Activated CD8-positive, alpha-beta T cell treated with anti-CD3 and anti-CD28 coated beads for 36 hours (primary cell): ENCODE measurements at places on chromosomes 16 and 17. TPM values are rescaled to one million over a fixed set of nuclear protein-coding genes. Genes with fewer than 3 reads are reported as not detected.

DNA sequence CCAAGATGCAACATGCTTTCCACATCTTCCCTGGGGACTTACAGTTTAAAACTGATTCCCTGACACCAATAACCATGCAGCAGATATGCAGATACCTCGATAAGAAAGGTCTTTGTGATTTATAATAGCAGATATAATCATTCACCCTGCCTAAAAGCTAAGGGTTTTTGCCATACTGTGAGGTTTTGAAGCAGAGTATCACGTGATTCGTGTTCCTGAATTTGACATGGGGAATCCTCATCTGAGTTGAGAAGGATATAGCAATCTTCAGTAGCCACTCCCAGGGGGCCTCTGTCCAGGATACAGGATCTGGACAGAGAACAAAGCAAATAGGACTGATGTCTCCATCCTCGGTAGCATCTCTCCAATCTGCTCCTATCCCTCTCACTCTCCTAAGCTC lies 79.1 kb upstream of the SDK2 start:
- no peak overlapping the region for H3K27ac ChIP-seq
- H3K4me3 ChIP-seq: no peak overlapping the region
- H3K4me1 ChIP-seq: peaks cover 39% of the 10 kb centered on the region
- H3K27me3 ChIP-seq: no peaks in the 10 kb centered on the region

GRCh38 chr17:291587-291986 lies 61.0 kb downstream of the RPH3AL start:
- no peak for DNase-seq
- H3K27ac ChIP-seq: no peak overlapping the region
- H3K27me3 ChIP-seq: no peaks in the 10 kb centered on the region
- H3K4me3 ChIP-seq: no peak overlapping the region
- H3K4me1 ChIP-seq: peaks cover 13% of the 10 kb centered on the region

GRCh38 chr16:28100810-28101532 lies 37.5 kb upstream of the GSG1L start:
- no peaks in the 10 kb centered on the region for H3K4me1 ChIP-seq
- no peak for DNase-seq
- peaks cover 69% of the 10 kb centered on the region for H3K36me3 ChIP-seq
- H3K27ac ChIP-seq: no peak overlapping the region
- H3K4me3 ChIP-seq: no peak overlapping the region
- H3K27me3 ChIP-seq: no peaks in the 10 kb centered on the region

GRCh38 chr16:67845291-67846062 lies 1.3 kb upstream of the NUTF2 start:
- H3K4me3 ChIP-seq: peak overlapping the region; percentile 93
- H3K4me1 ChIP-seq: peaks cover 42% of the 10 kb centered on the region
- peak overlapping the region; percentile 94 for H3K27ac ChIP-seq
- no peaks in the 10 kb centered on the region for H3K27me3 ChIP-seq
- H3K36me3 ChIP-seq: peaks cover 28% of the 10 kb centered on the region

- H3K27ac ChIP-seq: no peak overlapping the region
- H3K36me3 ChIP-seq: no peaks in the 10 kb centered on the region
- H3K4me3 ChIP-seq: no peak overlapping the region
- no peaks in the 10 kb centered on the region for H3K27me3 ChIP-seq
Observed at GRCh38 chr17:81042606-81043005, 7.7 kb downstream of the BAIAP2 start.

Gene DUS1L
- 140 TPM for total RNA-seq

GRCh38 chr16:10828851-10829366 lies 10.3 kb upstream of the TVP23A start:
- H3K36me3 ChIP-seq: no peaks in the 10 kb centered on the region
- H3K27ac ChIP-seq: no peak overlapping the region
- no peaks in the 10 kb centered on the region for H3K27me3 ChIP-seq
- DNase-seq: no peak
- H3K4me1 ChIP-seq: no peaks in the 10 kb centered on the region
- H3K4me3 ChIP-seq: no peak overlapping the region

Gene ZPBP2
- not detected for total RNA-seq

GRCh38 chr17:67316781-67317180 lies 49.6 kb downstream of the PSMD12 start:
- DNase-seq: no peak
- H3K27ac ChIP-seq: no peak overlapping the region

- peaks cover 23% of the 10 kb centered on the region for H3K36me3 ChIP-seq
- no peak overlapping the region for H3K4me3 ChIP-seq
- DNase-seq: no peak
- no peak overlapping the region for H3K27ac ChIP-seq
- peaks cover 16% of the 10 kb centered on the region for H3K4me1 ChIP-seq
Observed at GRCh38 chr16:29858149-29858849, 4.7 kb downstream of the CDIPT start.

DNA sequence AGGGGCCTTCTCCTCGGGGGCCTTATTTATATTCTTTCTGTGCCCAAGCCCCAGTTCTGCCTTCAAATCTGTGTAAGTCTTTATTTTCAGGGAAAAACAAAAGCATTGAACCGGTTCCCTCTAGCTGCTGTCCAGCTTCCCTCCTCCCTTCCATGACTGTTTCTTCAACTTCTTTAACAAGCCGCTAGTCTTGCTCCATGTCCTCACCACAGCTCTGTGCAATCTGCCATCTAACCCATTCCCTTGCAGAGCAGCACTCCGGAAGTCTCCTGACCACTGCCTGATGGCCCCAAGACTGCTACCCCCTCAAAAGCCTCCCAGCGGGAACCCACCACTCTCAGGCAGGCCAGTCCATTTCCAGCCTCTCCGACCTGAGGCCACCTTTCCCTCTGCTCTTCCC lies 16.9 kb downstream of the EMC8 start:
- DNase-seq: no peak
- peaks cover 14% of the 10 kb centered on the region for H3K4me1 ChIP-seq
- H3K36me3 ChIP-seq: peaks cover 40% of the 10 kb centered on the region
- H3K27me3 ChIP-seq: no peaks in the 10 kb centered on the region

DNA sequence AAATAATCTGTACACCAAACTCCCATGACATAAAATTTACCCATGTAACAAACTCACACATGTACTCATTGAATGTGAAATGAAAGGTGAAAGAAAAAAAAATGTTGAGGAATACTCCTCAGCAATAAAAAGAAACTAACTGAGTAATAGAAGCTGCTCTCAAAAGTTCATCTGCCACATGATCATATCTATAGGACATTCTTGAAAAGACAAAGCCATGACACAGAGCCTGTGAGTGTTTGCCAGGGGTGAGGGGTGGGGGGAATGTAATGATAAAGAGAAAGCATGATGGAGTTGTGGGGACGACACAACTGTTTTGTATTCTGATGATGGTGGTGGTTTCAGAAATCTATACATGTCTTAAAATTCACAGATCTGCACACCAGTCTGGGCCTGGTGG lies 52.2 kb upstream of the TMC5 start:
- no peaks in the 10 kb centered on the region for H3K27me3 ChIP-seq
- no peak overlapping the region for H3K27ac ChIP-seq
- DNase-seq: no peak
- H3K4me3 ChIP-seq: no peak overlapping the region

Gene TEX19
- total RNA-seq: not detected

DNA sequence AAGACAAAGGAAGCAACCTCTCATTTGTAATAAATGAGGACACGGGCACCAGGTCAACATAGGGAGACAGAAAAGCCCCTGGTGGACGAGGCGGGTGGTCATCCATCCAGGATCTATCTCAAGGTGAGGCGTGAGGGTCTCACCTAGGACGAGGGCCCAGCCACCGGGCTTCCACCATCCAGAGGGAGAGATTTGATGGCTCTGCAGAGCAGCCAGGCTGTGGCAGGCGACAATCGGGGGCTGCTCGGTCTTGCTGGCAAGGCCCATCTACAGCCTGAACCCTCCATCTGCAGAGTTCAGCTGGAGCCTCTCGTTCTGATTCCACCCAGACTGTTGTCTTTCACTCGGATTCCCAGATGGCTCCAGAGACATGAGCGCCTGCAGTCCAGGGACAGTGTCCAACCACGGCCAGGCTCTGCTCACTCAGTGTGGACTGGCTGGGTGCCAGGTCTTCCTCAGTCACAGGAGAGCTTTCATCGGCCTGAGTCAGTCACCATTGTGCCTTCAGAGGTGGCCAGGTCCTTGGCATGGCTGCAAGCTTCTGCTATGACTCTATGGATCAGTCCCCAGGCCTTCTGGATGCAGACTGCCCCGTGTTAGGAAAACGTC lies 5.9 kb downstream of the LITAFD start:
- DNase-seq: no peak
- peaks cover 15% of the 10 kb centered on the region for H3K4me1 ChIP-seq
- H3K27ac ChIP-seq: no peak overlapping the region
- no peak overlapping the region for H3K4me3 ChIP-seq
- H3K36me3 ChIP-seq: peaks cover 26% of the 10 kb centered on the region
- H3K27me3 ChIP-seq: no peaks in the 10 kb centered on the region

DNA sequence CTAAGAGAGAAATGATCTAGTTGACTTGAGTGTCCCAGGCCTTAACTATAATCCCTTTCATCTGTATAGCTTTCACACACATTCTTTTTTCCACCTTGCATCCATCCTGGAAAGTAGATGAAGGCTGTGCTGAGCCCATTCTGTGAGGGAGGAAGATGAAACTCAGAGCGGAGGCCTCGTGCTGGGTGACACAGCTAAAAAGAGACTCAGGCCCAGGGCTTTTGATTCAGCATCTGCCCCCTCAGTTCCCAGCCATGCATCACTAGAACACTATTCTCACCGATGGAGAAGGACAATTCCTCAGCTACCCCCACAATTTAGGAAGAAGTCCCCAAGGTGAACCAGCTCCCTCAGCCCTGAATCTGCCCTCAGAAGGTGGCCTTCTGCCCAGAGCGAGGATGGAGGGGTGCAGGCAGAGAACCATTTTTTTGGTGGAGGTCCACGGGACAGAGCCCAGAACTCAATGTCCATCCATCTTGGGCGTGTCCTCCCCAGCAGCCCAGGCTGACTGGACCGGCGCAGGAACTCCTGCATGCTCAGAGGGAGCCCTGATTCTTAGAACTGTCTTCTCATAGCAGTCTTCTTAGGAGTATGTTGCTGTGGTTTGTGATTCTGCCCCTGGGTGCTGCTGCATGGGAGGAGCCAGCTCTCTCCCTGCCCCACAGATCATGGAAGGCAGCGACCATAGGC lies 5.8 kb upstream of the MYCBPAP start:
- H3K27me3 ChIP-seq: no peaks in the 10 kb centered on the region
- no peaks in the 10 kb centered on the region for H3K36me3 ChIP-seq
- H3K4me3 ChIP-seq: no peak overlapping the region
- no peak overlapping the region for H3K27ac ChIP-seq
- no peak for DNase-seq
- peaks cover 22% of the 10 kb centered on the region for H3K4me1 ChIP-seq

DNA sequence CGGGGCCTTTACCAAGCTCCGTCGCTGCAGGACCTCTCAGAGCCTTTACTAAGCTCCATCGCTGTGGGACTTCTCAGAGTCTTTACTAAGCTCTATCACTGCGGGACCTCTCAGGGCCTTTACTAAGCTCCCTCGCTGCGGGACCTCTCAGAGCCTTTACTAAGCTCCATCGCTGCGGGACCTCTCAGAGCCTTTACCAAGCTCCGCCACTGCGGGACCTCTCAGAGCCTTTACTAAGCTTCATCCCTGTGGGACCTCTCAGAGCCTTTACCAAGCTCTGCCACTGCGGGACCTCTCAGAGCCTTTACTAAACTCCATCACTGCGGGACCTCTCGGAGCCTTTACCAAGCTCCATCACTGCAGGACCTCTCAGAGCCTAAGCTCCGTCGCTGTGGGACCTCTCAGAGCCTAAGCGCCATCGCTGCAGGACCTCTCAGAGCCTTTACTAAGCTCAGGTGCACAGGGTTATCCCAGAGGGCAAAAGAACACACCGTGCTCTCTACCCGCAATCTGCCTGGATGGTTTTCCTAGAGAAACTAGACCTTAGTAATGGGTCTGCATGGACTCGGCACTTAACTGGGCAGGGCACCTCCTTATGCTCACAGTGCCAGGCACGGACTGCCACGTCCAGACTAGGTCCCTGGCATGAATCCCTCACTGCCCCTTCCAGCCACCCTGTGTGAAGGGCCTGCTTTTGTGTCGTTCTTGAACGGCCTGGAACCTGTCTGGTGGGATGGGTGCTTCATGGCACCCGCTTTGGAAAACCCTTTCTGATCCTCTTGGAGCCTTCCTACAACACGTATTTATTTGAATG lies 69.2 kb upstream of the DOC2B start:
- H3K4me3 ChIP-seq: no peak overlapping the region
- H3K4me1 ChIP-seq: no peaks in the 10 kb centered on the region
- no peak for DNase-seq
- H3K27me3 ChIP-seq: no peaks in the 10 kb centered on the region
- no peak overlapping the region for H3K27ac ChIP-seq
- no peaks in the 10 kb centered on the region for H3K36me3 ChIP-seq

Gene NRN1L
- 0.83 TPM for total RNA-seq

DNA sequence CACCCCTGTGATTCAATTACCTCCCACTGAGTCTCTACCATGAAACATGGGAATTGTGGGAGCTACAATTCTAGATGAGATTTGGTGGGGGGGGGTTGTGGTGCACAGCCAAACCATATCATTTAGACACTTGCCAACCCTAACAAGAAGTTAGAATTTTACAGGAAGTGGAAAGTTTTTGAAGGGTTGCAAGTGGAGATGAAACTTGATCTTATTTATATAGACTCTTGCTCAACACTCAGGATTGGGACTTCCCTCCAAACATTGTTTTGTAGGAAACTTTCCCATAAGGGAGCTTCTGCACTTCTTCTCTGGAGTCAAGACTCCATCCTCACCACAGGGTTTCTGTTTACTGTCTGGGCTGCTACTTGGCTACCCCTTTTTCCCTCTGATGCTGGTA lies 266.7 kb upstream of the CDH11 start:
- H3K4me3 ChIP-seq: no peak overlapping the region
- H3K36me3 ChIP-seq: no peaks in the 10 kb centered on the region
- no peaks in the 10 kb centered on the region for H3K27me3 ChIP-seq
- H3K4me1 ChIP-seq: no peaks in the 10 kb centered on the region

DNA sequence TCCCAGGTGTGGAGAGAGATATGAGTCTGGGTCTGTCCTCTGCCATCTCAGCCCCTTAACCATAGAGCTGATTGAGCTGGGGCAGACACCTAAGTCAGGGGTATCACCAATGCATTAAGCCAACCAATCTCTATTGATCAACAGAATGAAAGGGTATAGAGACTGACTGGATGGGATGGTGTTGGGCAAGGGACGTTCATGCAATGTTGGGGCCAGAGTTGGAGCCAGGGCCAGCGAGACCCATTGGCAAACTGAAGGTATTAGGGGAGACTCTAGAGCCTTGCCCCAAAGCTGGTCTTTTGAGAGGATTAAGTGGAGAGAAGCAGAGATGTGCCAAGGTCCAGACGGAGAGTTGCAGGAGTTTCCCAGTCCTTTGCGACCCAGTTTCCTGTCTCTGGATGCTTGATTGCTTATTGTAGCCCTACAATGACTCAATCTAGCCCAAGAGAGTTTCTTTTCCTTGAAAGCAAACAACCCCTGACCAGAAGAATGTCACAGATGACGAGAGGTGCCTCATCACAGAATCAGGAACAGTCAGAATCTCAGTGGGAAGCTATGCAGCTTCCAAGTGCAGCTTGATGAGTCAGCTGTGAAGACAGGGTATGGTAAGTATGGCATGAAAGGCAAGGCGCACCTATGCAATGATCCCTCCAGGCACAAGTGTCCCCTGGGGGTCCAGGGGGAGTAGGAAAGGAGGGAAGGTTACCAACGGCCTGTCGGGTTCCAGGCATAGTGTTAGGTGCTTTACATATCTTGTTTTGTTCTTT lies 137.2 kb downstream of the UTP18 start:
- no peak overlapping the region for H3K27ac ChIP-seq
- no peaks in the 10 kb centered on the region for H3K4me1 ChIP-seq
